ENCODE measurements at places on chromosomes 4 and X.
A peak's percentile ranks its signal among the peaks of the same experiment; 100 is the strongest.

- DNase-seq = no peak
Observed at GRCh38 chr4:70062000-70062399, 11.8 kb downstream of the HTN1 start.

- H3K4me3 ChIP-seq = no peak overlapping the region
- H3K27me3 ChIP-seq = no peaks in the 10 kb centered on the region
- H3K27ac ChIP-seq = no peak overlapping the region
- H3K36me3 ChIP-seq = no peaks in the 10 kb centered on the region
Observed at GRCh38 chrX:135193740-135194139, 22.5 kb upstream of the CT55 start.

- peak; percentile 36 for DNase-seq
- peaks cover 32% of the 10 kb centered on the region for H3K4me1 ChIP-seq
- H3K27ac ChIP-seq = no peak overlapping the region
- H3K36me3 ChIP-seq = no peaks in the 10 kb centered on the region
- H3K27me3 ChIP-seq = no peaks in the 10 kb centered on the region
Observed at GRCh38 chrX:40281336-40282005, 183.7 kb upstream of the BCOR start.

DNA sequence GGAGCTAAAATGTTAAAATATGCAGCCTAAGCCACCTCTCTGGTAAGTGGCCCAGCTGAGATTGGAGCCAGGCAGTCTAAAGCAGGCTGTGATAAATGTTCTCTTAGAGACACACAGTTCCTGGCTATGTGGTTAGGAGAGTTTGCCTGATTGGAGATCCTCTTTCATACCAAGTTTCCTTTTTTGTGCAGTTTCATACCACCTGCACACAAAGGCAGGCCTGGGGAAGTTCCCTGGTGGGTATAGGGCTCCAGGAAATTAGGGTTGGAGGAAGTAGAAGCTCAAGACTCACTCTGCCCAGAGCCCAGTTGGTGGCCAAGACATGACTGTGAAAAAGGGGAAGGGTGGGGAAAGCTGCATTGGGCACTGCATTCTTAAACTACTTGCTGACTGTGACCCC, 16.9 kb downstream of the CYBB start:
- no peak overlapping the region for H3K4me3 ChIP-seq
- peaks cover 11% of the 10 kb centered on the region for H3K4me1 ChIP-seq
- DNase-seq = no peak
- no peaks in the 10 kb centered on the region for H3K36me3 ChIP-seq

DNA sequence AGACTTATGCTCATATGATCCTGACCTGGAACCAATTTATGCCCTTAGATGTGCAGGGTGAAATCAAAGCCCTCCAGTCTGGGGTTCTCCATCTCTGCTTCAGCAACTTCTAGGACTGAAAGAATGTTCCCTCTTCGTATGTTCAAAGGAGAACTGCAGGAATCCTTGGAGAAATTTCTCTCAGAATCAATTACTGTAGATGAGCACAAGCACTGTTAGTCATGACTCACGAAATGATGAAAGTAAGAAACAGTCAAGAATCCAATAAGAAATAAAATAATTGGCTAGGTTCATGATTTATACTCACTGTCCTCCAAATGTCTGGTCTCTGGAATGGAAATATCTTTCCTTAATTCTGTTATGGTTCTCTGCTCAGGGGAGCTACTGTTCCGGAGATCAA, 348.2 kb downstream of the PDGFC start:
- no peaks in the 10 kb centered on the region for H3K36me3 ChIP-seq
- no peak for DNase-seq
- no peaks in the 10 kb centered on the region for H3K27me3 ChIP-seq

DNA sequence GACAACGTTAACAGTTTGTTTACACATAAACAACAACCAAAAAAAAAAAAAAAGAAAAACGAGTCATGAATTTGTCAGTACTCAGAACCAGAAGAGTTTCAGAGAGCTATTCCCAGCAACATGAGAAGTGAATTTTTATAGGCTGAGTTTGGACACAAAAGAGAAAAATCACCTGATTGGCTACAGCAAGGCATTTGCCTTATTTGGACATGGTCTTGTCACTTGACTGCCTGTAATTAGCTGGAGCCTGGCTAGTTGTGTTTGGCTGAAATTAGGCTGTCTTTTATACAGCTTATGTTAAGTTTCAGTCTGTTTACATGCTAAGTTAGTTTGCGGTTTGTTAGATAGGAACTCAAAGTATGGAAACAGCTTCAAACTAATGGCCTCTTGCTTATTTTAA, 880 bp upstream of the TEX13A start:
- no peak overlapping the region for H3K27ac ChIP-seq
- no peaks in the 10 kb centered on the region for H3K27me3 ChIP-seq
- no peak overlapping the region for H3K4me3 ChIP-seq
- DNase-seq = no peak

- peaks cover 7% of the 10 kb centered on the region for H3K27me3 ChIP-seq
- H3K36me3 ChIP-seq = no peaks in the 10 kb centered on the region
- peaks cover 14% of the 10 kb centered on the region for H3K4me1 ChIP-seq
- DNase-seq = no peak
Observed at GRCh38 chr4:75848891-75849290, 53.4 kb downstream of the PPEF2 start.

DNA sequence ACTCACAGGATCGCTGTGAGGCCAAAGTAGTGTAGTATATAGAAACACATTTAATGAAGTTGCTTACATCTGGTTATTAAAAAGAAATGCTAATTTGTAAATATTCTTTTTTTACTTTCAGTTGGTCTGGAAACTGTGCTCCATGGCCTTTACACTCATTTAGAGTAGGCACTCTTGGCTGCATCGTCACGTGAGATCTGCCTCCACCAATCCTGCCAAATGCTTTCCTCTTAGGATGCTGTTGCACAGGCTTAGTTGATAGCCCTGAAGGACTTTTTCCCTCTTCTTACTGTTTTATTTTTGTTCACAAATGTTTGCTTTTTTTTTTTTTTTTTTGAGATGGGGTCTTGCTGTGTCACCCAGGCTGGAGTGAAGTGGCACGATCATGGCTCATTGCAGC, 6.3 kb downstream of the CPE start:
- H3K36me3 ChIP-seq = no peaks in the 10 kb centered on the region
- H3K4me3 ChIP-seq = no peak overlapping the region
- H3K27ac ChIP-seq = no peak overlapping the region
- no peak for DNase-seq
- H3K27me3 ChIP-seq = peaks cover 24% of the 10 kb centered on the region

DNA sequence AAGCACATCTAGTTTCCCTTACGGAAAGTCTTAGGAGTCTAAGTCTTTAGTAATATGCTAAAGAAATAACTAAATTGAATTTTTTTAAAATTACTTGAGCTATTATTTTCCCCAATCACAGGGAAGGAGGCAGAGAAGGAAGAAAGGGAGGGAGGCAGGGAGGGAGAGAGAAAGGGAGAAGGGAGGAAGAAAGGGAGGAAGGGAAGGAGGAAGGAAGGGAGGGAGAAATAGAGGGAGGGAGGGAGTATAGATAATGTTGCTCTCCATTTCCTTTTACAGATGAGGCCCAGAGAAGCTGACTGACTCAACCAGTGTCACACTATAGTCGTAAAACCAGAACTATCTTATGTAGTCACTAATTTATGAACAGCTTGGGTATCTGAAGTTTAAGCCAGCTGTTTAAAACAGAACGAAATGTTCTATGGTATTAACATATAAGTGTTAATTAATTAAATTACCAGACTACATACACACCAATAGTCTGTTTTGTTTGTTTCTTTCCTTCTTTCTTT, 14.6 kb downstream of the SH3RF1 start:
- H3K27ac ChIP-seq = no peak overlapping the region
- H3K27me3 ChIP-seq = peaks cover 20% of the 10 kb centered on the region
- no peaks in the 10 kb centered on the region for H3K36me3 ChIP-seq
- no peaks in the 10 kb centered on the region for H3K4me1 ChIP-seq
- no peak for DNase-seq

GRCh38 chr4:184313058-184313581, 95.4 kb upstream of the ENPP6 start:
- peaks cover 1% of the 10 kb centered on the region for H3K27me3 ChIP-seq
- peak overlapping the region; percentile 16 for H3K27ac ChIP-seq
- peaks cover 48% of the 10 kb centered on the region for H3K4me1 ChIP-seq
- H3K36me3 ChIP-seq = no peaks in the 10 kb centered on the region
- no peak for DNase-seq

DNA sequence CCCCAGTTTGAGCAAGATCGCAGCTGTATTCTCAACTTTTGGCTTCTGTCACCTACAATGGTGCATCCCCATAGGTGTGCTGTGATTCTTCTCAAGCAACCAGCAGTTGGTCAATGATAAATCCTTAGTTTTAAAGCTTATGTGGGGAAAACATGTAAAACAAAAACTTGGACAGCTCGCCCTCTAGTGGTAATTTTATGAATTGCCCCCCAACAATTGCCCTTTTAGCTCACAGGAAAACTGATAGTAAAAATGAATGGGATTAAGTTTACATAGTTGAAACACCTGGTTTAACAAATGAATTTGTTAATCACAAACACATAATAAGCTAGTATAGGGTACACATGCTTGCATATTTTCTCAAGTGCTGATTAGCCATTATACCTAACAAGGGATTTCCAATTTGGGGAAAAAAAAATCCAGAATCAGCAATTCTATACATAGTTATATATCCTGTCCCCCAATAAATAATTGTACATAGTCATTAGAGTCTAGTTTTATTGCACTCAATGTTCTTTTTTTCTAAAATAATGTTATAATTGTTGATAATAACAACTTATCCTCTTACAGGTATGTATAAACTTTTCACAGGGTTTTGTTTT, 30.1 kb downstream of the TEX13A start:
- no peaks in the 10 kb centered on the region for H3K4me1 ChIP-seq
- H3K36me3 ChIP-seq = no peaks in the 10 kb centered on the region
- no peaks in the 10 kb centered on the region for H3K27me3 ChIP-seq

DNA sequence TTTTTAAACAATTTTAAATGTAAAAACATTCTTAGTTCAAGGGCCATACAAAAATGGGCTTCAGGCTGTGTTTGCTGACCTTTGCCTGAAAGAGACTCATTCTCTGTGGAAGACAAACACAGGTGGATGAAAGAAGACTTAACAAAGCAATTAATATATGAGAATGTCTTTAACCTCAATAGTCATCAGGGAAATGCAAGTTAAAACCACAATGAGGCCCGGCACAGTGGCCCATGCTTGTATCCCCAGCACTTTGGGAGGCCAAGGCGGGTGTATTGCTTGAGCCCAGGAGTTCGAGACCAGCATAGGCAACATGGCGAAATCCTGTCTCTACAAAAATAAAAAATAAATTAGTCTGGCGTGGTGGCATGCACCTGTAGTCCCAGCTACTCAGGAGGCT, 7.1 kb upstream of the SMARCA1 start:
- H3K4me1 ChIP-seq = no peaks in the 10 kb centered on the region
- no peak overlapping the region for H3K4me3 ChIP-seq
- H3K27me3 ChIP-seq = no peaks in the 10 kb centered on the region
- DNase-seq = no peak
- H3K36me3 ChIP-seq = no peaks in the 10 kb centered on the region
- no peak overlapping the region for H3K27ac ChIP-seq

DNA sequence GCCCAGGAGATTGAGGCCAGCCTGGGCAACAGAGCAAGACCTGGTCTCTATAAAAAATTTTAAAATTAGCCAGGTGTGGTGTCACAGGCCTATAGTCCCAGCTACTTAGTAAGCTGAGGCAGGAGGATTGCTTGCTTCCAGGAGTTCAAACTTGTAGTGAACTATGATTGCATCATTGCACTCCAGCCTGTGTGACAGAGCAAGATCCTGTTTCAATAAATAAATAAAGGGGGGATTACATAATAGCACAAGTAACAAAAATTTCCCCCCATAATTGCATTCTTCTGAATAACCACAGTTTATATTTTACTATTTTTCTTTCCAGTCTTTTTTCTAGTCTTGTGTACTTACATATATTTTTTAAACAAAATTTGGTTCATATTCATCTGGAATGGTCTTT, 135.6 kb downstream of the CHIC2 start:
- no peak for DNase-seq
- no peak overlapping the region for H3K27ac ChIP-seq
- no peaks in the 10 kb centered on the region for H3K4me1 ChIP-seq
- H3K27me3 ChIP-seq = peaks cover 4% of the 10 kb centered on the region
- no peaks in the 10 kb centered on the region for H3K36me3 ChIP-seq

DNA sequence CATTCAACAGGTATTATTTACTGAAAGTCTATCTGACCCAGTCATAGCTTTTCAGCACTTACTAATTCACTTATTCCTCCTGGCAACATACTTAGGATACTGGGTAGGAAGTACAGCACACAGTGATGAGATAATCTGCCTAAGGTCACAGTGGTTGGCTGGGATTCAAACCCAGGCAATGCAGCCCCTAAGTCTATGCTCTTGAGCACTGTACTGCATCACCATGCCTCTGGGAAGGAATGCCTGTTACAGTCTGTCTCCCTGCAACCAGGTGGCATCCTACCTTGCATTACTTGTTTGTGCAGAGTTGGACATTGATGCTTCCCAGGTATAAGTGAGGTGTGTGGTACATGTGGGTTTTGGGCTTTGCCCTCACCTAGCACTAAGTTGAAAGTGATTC, 21.5 kb upstream of the LRAT start:
- H3K27ac ChIP-seq = no peak overlapping the region
- H3K4me3 ChIP-seq = no peak overlapping the region
- no peaks in the 10 kb centered on the region for H3K4me1 ChIP-seq

DNA sequence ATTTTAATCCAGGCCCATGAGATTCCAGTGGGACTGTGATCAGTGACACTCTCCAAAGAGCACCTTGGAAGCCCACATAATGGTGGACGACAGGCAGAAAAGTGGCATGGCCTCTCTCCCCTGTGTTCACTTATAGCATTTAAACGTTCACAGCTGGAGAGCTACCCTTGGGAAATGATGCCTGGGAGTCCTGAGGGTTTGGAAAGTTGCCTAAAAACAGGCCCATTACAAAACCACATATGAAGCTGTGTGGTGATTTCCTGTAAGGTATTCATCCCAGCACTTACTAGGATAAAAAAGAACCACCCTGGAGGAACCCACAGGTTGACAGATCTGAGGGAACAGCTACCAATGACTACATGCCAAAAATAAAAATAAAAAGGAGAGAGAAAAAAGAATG, 193.2 kb downstream of the RASL11B start:
- no peaks in the 10 kb centered on the region for H3K27me3 ChIP-seq
- H3K4me1 ChIP-seq = no peaks in the 10 kb centered on the region
- peaks cover 5% of the 10 kb centered on the region for H3K36me3 ChIP-seq
- DNase-seq = no peak

GRCh38 chrX:51641421-51642021, 22.8 kb upstream of the CENPVL3 start:
- H3K27ac ChIP-seq = no peak overlapping the region
- H3K36me3 ChIP-seq = no peaks in the 10 kb centered on the region
- peak; percentile 8 for DNase-seq
- H3K4me3 ChIP-seq = no peak overlapping the region
- no peaks in the 10 kb centered on the region for H3K4me1 ChIP-seq
- H3K27me3 ChIP-seq = peaks cover 8% of the 10 kb centered on the region

All from activated CD4-positive, alpha-beta memory T cell treated with anti-CD3 and anti-CD28 coated beads for 36 hours (primary cell).